ENCODE measurements at places on chromosomes 1 and 21. TPM values are rescaled to one million over a fixed set of nuclear protein-coding genes. Genes with fewer than 3 reads are reported as not detected.

MMEL1 gene
- not detected for polyA plus RNA-seq

PLA2G2F gene
- not detected for polyA plus RNA-seq

MSH4 gene
- polyA plus RNA-seq: 0.43 TPM

HFM1 gene
- 28.9 TPM for polyA plus RNA-seq

PM20D1 gene
- polyA plus RNA-seq: not detected

CFHR4 gene
- not detected for polyA plus RNA-seq

CCDC18 gene
- 5.7 TPM for polyA plus RNA-seq

S100A1 gene
- not detected for polyA plus RNA-seq

FAM78B gene
- 3.9 TPM for polyA plus RNA-seq

FAAH gene
- 111 TPM for polyA plus RNA-seq

PTPN14 gene
- 0.07 TPM for polyA plus RNA-seq

TAL1 gene
- polyA plus RNA-seq: not detected

GJA9 gene
- polyA plus RNA-seq: not detected

CFAP57 gene
- 0.17 TPM for polyA plus RNA-seq

MNDA gene
- polyA plus RNA-seq: not detected

NUAK2 gene
- 1.4 TPM for polyA plus RNA-seq

HMGN1 gene
- polyA plus RNA-seq: 2,070 TPM

BMP8B gene
- polyA plus RNA-seq: 0.04 TPM

CCDC17 gene
- polyA plus RNA-seq: 1.1 TPM

AURKAIP1 gene
- 104 TPM for polyA plus RNA-seq

HCN3 gene
- polyA plus RNA-seq: 53.4 TPM

AUNIP gene
- polyA plus RNA-seq: 0.48 TPM

CACYBP gene
- polyA plus RNA-seq: 177 TPM

ANKRD65 gene
- 0.28 TPM for polyA plus RNA-seq

ZSWIM5 gene
- 27.2 TPM for polyA plus RNA-seq

IL22RA1 gene
- not detected for polyA plus RNA-seq

ZNF670 gene
- 10.6 TPM for polyA plus RNA-seq

SNAP47 gene
- 60.4 TPM for polyA plus RNA-seq

OR2AK2 gene
- not detected for polyA plus RNA-seq

TRIM63 gene
- not detected for polyA plus RNA-seq

OR2T2 gene
- polyA plus RNA-seq: not detected

FCRL6 gene
- polyA plus RNA-seq: not detected

TSACC gene
- not detected for polyA plus RNA-seq

CACNA1S gene
- 0.05 TPM for polyA plus RNA-seq

TPTE gene
- polyA plus RNA-seq: not detected

P3R3URF gene
- not detected for polyA plus RNA-seq

FCRL2 gene
- not detected for polyA plus RNA-seq

GBP6 gene
- not detected for polyA plus RNA-seq

C1orf87 gene
- not detected for polyA plus RNA-seq

AK4 gene
- polyA plus RNA-seq: 1.8 TPM

GLMP gene
- 3.3 TPM for polyA plus RNA-seq

RYR2 gene
- 3.8 TPM for polyA plus RNA-seq

C1orf21 gene
- polyA plus RNA-seq: 17.4 TPM
